ENCODE measurements at places on chromosomes 11 and 22. TPM values are rescaled to one million over a fixed set of nuclear protein-coding genes. Genes with fewer than 3 reads are reported as not detected.

DNA sequence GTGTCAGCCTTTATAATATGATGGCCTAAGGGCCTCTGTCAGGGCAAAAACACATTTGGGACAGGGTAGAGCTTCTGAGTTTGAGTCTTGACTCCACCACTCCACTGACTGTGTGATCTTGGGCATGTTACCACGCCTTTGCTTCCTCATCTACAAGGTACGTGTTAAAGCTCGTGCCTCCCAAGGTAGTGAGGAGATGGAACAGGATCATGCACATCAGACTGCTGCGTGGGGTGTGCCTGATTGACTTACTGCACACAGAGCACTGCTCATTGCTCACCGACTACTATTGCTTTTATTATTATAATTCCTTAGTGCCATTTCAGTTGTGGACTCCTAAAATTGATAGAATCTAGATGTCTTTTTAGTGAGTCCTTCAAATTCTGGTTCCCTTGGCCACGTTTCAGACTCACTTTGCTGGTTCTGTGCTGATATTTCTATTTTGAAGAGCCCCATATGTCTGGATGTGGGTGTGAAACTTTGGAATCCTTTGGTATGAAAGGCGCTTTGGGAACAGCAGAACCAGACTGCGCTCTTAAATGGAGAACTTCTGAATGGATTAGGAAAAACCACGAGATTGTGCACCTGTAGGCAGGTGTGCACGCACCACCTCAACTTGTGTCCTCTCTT lies 44.1 kb upstream of the RAB1B start:
- no peak for DNase-seq

GRCh38 chr22:39185601-39186012 lies 33.1 kb upstream of the CBX7 start:
- DNase-seq = no peak

- no peak for DNase-seq
Measured at GRCh38 chr11:31687256-31687655, 123.9 kb downstream of the PAX6 start.

DNA sequence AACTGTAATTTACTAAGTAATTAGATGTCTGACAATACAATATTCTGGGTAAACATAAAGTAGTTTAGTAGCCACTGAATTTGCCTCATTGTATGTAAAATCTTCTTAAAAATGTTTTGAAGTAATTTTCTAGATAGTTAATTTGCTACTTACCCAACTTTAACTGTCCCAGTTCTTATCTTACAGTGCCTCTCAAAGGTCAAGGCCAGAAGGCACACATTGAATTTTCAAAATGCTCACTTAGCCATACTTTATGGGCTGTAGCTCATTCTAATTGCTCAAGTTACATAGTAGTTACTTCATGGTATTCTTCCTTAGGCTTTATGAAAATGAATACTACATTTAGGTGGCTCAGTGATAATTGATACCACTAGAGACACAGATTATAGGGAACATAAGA lies 666.6 kb downstream of the CNTN5 start:
- no peak for DNase-seq

DNA sequence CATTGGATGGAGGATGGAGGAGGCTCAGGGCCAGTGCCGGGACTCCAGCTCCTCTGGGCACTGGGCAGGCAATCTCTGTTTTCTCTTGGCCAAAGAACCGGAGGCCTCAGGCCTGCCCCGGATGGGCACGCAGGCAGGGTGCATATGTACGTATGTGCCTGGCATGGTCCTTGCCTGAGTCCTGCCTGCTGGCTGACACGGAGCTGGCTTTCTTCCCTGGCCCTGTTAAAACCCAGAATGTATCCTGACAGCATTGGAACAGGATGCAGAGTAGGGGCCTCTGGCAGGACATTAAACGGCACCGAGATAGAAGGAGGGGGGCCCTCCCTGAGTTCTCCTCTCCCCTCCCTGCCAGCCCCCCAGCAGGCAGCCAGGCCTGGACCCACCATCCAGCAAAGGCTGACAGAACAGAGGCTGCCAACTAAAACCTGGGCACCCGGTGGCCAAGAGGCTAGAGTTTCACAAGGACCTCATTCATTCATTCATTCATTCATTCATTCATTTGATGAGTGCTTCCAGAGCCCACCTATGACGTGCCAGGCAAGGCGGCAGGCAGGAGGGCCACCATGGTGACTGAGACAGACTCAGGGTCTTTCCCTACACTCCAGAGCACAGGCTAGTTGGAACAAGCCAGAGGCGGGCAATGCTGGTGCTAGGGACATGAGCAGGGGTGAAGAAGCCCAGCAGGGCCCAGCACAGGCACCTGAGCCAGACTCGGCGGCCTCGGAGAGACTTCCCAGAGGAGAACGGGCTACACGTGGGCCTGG lies 28.8 kb downstream of the FLRT1 start:
- DNase-seq = no peak

GRCh38 chr22:36991206-36991605 lies 28.0 kb downstream of the TST start:
- DNase-seq = no peak

DNA sequence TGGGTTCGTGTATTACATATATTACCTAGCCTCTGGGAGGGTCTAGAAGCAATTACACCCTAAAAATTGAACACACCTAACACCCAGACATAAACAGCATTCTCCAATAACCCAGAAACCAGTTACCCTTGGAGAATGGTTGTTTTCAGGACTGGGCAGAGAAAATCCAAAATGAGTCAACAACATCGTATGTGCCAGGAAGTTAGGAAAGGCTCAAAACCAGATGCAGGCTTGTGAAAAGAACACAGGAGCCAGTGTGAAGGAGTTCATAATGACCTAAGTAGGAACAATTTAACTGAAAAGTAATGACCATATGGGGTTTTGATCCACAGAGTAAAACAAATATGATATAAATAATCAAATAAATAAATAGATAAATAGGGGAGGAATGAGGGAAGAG lies 5.1 kb upstream of the CLPB start:
- DNase-seq = no peak

DNA sequence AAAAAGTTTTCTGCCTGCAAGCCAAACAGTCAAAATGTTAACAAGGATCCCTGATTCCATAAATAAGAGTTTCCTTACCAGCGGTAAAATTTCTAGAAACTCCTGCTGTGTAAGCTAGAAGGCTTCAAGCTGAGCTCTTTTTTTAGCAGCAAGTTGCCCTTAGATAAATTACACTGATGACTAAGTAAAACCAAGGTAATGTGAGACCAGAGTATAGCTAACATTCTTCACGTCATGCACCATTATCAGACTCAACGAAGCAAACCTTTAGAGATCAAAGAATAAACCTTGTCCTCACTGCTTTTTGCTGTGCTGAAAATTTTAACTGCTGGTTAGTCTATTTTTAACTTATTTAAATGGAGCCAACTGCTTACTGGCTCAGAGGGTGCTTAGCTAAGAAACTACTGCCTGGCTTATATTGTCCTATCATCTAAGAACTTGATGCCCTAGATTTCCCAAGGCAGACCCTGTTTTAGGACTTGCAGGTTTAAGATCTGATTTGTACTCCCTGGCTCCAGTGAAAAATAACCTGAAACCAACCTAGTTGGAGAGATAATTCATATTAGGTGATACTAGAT lies 900.7 kb downstream of the JRKL start:
- DNase-seq = no peak

GRCh38 chr22:29765905-29766631 lies 739 bp downstream of the ZMAT5 start:
- DNase-seq = peak; percentile 38

GRCh38 chr11:371716-372590 lies 2.7 kb downstream of the B4GALNT4 start:
- no peak for DNase-seq

- DNase-seq = no peak
Measured at GRCh38 chr11:75504501-75504900, 21.2 kb downstream of the GDPD5 start.

GRCh38 chr22:29011240-29012100 lies 50.2 kb downstream of the C22orf31 start:
- DNase-seq = no peak

- no peak for DNase-seq
Measured at GRCh38 chr11:96763244-96763643, 373.4 kb downstream of the JRKL start.

GRCh38 chr22:45131749-45132148 lies 32.0 kb upstream of the NUP50 start:
- DNase-seq = no peak

DNA sequence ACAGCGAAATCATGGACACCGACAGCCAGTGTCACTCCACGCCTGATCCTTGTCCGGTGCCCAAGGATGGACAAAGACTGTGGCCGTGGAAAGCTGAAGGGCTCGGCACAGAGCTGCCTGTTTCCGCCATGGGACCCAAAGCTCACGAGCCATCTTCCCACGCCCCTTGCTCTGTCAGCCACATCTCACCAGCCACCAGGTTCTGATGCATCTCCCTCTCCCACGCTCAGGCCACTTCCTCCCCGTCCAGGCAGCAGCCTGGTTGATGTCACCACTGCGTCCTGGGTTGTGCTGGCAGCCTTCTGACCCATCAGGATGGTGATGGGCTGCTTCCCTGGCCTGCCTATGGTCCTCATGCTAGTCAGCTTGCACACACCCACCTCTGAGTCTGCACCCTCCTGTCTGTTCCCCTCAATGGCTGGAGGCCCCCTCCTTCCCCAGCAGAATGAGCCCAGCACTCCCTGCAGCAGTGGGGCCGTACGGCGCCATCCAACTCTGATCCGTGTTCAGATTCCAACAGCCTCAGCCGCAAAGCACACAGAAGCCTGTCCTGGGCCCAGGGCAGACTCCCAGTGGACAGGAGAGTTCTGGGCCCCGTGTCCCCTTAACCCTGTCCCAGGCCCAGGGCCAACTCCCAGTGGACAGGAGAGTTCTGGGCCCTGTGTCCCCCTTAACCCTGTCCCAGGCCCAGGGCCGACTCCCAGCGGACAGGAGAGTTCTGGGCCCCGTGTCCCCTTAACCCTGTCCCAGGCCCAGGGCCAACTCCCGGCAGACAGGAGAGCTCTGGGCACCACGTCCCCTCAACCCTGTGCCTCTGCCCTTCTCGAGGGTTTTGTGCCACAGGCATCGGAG lies 259.5 kb downstream of the BRD1 start:
- no peak for DNase-seq

DNA sequence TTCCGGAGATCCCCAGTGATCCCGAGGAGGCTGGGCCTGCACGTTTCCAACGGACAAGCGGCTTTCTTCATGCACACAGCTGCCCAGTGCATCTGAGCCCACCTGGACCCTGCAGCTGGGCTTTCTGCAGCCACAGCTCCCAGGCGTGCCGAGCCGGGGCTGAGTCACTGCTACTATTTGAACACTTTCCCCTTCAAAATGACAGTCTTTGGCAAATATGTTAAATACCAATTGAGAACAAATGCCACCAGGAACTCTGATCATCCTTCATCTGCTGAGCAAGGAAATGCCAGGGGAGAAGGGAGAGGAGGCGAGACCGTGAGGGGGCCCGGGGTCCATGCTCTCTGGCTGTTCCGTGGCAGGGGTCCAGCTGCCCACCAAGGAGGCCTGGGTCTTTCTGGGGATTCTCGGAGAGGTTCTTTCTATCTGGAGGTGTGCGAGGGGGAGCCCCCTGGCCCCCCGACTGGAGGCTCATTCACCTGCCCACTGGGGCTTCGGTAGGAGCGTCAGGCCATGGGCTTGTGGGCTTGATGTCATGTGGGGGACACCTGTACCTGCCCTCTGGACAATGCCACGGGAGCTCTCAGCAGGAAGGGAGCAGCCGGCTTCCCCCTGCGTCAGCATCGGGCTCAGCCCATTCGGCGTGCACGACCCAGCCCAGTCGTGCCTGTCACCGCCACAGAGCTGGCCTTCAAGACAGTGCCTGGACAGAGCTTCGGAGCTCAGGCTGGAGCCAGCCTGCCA lies 159.6 kb downstream of the CTTN start:
- DNase-seq = no peak

- no peak for DNase-seq
Measured at GRCh38 chr11:47340980-47341775, 11.3 kb downstream of the MYBPC3 start.

DNA sequence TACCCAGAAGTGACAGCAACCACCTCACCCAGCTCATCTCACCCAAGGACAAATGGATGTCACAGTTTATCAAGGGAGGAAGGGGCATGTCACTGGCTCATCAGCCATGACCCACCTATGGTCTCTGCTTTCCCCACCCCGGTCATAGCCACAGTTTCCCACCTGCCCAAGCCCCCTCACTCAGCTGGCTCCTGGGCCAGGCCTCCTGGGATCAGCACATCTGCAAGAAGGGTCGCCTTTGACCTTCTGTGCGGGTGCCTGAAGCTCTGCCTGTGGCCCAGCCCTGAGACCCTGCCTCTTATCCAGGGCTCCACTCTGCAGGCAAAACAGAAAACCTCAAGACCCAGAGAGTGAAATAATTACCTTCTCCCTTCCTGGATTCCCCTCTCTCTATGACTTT lies 236.4 kb downstream of the BUD13 start:
- DNase-seq = no peak

DNA sequence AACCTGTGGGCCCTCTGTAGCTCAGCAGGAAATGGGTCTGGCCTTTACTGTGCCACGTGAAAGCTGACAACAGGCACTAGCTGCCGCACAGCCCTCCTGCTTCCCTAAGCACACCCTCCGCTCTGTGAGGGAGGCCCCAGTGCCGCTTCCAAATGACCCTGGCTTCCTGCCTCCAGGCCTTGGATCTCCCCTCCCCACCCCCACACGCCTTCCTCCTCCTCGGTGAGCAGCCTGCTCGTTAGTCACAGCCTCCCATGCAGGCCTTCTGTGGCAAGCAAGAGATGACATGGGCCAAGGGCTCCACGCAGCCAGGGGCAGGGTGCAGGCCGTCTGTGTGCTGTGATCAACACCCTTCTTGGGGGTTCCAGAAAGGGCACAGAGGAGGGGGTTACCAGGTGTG lies 15.3 kb upstream of the RASL10A start:
- no peak for DNase-seq

DNA sequence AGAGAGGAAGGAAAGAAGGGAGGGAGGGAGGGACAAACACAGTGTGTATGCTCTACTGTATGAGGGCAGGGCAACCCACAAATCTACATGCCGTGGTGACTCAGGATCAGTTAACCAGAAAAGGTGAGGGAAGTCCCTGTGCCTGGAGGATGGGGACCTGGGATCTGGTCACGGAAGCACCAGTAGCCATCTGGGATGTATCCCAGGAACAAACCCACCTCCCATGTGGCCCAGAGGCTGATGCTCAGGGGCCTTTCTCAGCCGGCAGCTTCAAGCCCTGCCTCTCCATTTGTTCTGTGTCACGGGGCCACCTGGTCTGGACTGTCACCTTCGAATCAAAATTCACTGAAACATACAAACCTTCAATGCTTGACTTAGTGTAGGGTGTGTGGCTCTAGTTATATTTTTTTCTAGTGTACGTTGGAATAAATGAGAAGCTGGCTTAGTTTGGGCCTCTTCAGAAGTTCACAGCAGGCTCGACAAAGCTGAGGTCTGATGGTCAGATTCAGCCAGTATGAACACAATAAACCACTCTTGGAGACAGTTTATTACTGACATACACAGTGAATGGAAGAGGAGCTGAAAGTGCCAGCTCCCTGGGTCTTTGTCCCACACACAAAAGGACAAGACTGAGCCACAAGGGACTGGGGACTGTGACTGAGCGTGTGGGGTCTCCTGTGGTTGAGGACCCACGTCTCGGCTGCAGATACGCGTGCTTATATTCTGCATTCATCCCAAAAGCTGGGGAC lies 23.5 kb upstream of the RTL6 start:
- no peak for DNase-seq

GRCh38 chr11:71199226-71199820 lies 53.1 kb downstream of the SHANK2 start:
- DNase-seq = no peak

The EHF gene
- total RNA-seq = not detected

The SAA1 gene
- total RNA-seq = not detected

The NLRP6 gene
- 14.4 TPM for total RNA-seq

The MYO7A gene
- 0.61 TPM for total RNA-seq

The TNNT3 gene
- 21.9 TPM for total RNA-seq

The NADSYN1 gene
- 106 TPM for total RNA-seq

The OR10A2 gene
- total RNA-seq = not detected

The GPHA2 gene
- total RNA-seq = 0.56 TPM
